ENCODE measurements at places on chromosomes 2 and 18.

DNA sequence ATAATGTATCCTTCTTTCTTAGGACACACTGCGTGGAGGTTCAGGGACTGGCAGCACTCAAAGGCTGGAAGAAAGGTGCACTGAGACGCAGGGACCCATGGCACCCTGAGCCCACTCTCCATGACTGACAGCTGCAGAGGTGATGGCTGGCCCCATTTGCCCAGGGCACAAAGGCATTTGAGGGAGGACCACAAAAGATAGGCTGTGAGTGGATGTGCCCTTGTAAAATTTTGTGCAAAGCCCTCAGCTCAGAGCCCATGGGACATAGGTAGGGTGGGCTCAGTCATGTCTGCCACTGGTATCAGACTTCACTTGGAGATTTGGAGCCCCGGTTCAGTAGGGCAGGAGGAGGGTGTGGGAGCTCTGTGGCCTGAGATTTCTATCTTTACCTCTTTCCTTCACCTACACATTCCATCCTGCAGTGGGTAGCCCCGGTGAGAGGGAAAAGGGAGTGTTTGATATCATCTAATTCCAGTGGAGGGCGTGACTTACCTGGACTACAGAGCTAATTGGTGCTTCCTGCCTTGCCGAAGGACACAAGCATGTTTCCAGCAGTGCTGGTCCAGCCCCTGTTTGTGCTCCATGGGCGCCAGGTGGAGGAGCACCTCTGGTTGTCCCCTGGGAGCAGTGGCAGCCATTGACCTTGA is 312.2 kb downstream of the EN1 start:
- no peak for DNase-seq

- no peak for DNase-seq
These were observed 557.9 kb downstream of the CCDC85A start for GRCh38 chr2:56741601-56742102.

- no peak for DNase-seq
These were observed 179.7 kb downstream of the GBX2 start for GRCh38 chr2:235988271-235989015.

GRCh38 chr2:47225061-47225783 is 70.1 kb upstream of the STPG4 start:
- DNase-seq = no peak

GRCh38 chr2:240532031-240532775 is 25.6 kb downstream of the ANKMY1 start:
- no peak for DNase-seq

GRCh38 chr2:158619496-158619895 is 162.7 kb downstream of the PKP4 start:
- no peak for DNase-seq

- DNase-seq = no peak
These were observed 447.9 kb upstream of the DSEL start for GRCh38 chr18:67964462-67964861.

- no peak for DNase-seq
These were observed 53.0 kb downstream of the CYP26B1 start for GRCh38 chr2:72094701-72095100.

DNA sequence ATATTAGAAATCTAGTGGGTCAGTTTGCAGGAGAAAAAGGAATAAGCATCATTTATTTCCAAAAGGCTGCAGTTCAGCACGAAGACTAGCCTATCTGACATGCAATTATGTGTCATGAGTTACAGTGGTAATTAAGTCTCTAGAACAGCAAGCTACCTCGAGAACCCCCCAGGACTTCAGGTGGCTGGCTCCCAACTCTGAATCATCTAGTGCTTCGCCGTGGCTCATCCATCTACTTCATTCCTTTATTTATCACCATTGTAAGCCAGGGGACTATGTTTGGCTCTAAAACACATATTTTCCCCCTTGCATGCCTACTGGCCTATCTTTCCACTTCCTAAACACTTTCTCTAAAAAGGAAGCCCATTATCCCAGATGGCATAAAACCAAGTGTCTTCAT is 121.6 kb downstream of the TXNL1 start:
- no peak for DNase-seq

DNA sequence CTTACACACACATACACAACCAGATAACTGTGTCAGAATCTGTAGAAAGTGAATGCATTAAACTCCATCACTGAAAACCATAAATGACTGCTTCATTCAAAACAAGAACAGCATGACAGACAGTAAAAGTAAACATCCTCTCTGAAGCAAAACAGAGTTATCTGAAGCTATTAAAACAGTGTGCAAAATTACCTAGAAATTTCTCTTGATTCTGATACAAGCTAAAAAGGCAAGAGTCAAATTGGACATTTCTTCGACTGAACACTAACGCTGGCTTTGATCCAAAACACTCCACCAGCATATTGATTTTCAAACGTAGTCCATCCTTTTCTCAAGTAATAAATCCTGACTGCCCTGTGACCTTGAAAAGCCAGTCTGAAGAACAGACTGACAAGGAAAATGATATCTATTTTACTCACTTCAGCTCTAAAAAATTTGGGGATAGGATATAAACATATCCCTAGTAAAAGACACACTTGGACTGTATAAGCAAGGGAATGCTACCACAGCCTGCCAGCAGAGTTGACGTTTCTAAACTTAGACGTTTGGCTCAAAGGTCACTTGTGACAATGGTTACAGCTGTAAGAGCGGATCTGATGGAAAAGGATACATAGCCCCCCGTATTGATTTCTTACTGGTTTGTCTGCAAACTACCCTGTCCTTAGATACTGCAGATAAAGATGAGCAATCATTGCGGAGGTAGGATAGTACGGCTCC is 128.9 kb upstream of the ITGB6 start:
- DNase-seq = no peak

- DNase-seq = no peak
These were observed 92.1 kb downstream of the SH3BP4 start for GRCh38 chr2:235043762-235044500.

DNA sequence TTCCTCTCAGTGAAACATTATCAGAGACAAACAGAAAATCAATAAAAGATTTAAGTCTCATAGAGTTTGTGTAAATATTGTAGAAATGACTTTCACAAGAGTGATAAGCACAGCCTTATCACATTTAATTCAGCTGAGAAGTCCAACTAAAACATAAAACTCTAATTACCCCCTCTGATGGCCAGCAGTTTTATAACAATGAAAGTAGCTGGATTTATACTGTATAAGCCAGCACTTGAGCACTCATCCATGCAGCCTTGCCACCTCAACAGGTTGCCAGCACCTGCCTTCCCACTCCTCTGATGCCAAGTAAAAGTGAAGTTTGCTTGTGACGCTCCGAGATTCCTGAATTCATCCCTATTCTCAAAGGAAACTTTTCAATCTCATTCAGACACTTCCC is 103.0 kb upstream of the STK39 start:
- DNase-seq = no peak

DNA sequence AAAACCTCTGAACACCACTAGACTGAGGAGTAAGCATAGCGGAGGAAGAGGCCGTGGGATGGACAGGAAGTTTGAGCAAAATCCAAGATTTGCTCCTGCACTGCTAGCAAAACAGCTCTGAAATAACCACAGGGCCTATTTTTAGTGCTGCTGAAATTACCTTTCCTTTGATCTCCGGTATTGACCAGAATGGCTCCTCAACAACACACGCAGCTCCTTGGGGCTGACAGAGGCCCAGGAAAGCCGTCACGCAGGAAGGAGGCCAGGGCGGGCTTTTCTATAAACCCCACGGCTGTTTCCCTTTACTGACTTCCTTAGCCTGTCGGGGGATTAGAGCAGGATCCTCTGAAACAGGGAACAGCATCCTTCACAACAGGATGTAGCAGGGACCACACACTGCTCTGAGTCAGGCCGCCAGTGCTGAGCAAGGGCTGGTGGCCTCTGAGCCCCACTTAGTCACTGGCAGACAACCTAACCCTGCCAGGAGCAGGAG is 80.8 kb upstream of the LCLAT1 start:
- no peak for DNase-seq

GRCh38 chr2:174777347-174778084 is 13.2 kb upstream of the CHRNA1 start:
- no peak for DNase-seq

DNA sequence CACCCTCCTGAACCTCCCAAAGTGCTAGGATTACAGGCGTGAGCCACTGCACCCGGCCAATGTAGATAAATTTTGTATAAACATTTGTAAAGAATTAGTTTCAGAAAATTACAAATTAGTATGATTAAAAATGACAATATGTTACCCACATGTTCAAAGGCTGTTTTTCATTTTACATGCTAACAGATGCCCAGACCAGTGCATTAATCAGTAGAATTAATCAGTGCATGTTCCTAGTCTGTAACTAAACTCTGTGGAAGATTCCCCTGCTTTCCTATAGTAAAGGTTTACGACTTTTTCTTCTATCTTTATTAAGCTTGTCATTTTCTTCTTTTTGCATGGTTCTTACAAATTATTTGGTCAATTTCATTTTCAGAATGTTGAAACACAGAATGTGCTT is 65.8 kb downstream of the UGGT1 start:
- no peak for DNase-seq

DNA sequence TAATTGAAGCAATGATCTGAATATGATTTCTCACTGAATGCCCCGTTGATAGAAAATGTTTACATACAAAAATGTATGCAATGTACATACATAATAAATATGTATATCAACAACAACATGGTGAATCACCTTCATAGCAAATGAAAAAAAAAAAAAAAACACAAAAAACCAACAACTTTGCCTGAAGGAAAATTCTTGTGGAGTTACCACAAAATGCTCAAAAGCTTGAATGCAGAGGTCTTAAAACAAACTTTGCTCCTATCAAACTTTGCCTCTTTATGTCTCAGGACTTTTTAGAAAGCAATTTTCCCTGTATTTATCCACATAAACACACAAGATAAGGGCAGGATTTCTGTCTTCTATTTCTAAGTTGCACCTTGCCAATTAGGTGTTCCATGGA is 92.9 kb upstream of the SIX2 start:
- DNase-seq = no peak

DNA sequence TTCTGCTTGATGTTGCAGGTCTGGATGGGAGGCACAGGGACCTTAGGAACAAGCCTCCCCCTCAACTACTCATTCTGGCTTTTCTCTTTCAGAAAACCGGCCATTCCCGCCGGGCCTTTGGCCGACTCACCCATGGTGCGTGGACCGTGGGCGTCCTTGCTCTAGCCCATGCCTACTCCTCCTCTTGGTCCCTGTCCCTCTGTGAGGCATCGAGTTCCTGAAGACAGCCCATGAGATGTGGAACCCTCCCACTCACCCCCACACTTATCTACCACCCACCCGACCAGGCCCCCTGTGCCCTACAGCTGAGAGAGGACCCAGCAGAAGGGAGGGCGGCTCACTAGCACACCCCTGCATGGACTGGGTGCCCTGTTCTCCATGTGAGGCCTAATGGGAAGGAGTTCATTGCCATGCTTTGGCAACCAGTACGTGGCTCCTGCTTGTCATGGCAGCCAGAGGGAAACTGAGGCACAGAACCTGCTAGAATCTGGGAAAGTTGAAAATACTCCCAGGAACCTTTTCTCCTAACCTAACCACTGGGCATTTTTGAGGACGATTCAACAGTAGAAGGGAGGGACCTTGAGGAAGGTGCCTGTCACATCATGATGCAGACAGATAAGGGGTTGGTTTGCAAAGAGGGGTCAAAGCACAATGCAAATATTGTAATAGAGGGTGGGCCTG is 8.5 kb downstream of the SPEG start:
- DNase-seq = no peak

DNA sequence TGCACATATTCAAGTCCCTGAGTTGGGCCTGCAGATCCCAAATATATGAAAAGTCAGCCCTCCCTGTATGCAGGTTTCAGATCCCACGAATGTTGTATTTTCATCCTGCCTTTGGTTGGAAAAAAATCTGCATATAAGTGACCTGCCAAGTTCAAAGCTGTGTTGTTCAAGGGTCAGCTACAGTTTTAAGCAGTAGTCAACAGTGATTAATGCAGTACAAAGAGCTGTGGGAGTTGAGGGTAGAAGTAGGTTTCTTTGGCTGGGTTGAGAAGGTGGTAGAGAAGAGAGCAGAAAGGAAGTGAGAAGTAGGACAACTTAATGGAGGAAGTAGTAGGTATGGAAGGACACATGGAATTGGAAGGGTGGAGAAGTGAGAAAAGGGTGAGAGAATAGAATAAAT is 127.9 kb downstream of the ANKRD44 start:
- no peak for DNase-seq

GRCh38 chr18:58758046-58758445 is 86.8 kb downstream of the MALT1 start:
- no peak for DNase-seq

DNA sequence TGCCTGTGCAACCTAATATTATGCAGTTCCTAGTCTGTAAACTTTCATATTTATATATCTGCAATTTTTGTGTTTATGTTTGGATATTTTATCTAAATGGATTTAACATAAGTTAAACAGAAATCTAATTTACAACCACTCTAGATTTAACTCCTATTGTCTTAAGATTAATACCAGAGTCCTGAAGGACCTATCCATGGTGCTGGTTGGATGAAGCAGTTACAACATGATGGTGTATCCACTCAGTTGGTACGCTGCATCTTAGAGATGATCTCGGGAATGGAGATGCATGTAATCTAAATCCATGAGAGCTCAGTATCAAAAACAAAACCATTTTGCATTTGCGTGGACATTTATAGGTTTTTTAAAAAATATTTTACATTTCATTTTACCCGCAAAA is 745.9 kb upstream of the SLC8A1 start:
- no peak for DNase-seq

DNA sequence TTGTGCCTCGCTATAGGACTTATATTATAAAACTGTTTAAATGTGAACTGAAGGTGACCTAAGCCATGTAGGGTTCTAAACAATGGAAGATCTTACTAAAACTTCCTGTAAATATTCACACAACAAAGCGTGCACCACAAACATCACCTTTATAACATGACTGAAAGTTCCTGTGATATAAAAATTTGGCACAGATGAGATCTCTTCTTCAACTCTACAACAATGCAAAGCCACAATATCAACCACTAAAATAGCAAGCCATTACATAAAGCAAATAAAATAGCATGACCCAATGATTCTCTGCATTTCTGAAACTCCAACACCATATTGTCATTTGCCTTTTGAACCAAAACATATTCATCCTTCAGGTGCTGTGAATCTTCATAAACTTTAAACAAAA is 3.5 kb downstream of the YES1 start:
- peak; percentile 41 for DNase-seq

DNA sequence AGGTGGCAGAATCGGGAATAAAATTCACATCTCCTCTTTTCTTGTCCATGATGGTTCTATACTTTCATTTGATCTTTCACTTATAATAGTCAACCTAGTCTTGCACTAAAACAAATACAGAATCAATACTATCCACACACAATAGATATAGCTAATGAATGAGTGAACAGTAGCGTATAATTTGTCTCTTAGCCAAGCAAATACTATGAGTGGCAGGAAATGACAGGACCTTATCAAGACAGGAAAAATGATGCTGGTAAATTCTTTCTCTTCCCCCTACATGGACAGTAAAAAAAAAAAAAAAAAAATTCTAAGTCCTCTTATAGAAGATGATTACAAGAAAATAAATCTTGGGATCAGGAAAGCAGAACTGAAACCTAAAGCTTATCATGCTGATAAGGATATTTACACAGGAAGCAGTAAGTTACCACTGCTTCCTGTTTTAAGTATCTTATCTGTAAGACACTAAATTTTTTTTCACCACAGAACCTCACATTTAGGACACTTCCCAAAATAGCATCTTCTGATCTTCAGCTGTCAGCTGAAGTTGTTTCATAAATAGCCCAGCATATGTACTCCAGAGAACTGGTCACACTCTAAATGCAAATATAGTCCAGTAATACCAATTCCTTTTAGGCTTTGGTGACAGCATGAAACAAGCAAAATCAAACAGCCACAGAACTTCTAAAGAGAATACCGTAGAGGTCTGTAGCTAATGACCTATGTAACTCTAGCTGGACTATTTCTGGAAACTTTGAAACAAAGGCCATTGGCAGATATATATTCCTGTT is 27.0 kb downstream of the IRS1 start:
- DNase-seq = peak; percentile 4
